ENCODE measurements at places on chromosomes 5 and 9.

DNA sequence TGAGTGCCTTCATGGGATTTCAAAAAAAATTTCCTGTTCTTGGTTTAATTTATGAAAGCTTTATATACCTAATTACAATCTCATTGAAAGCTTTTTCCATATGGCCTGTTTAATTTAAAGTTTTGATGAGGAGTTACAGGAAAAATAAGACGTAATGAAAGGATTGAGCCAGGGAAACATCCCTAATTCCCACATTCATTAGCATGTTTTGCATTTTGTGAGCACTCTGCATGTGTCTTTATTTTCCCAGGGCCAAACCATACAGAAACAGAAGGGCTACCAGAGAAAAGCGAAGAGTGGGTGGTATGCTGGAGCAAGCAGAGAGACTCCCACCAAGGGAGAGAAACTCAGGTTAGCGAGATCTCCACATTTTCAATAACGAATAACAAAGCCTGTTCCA, 20.3 kb upstream of the LECT2 start:
- DNase-seq: no peak

DNA sequence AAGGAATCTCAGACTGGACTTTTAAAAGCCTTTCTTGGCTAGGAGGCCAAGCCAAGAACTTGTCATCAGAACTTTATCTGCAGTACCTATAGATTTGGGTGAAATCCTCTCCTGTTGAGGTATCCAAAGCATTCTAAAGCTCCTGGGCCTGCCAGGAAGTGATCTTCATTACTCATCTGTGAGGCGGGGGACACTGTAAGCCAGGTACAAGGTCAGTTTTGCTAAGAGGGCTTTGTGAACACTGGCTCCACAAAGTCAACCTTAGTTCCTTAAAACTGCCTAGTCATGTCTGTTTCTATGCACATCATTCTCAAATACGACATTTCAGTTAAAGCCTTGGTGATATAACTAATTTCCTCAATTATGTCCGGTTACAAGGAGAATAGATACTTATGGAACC, 236.7 kb downstream of the PIK3R1 start:
- DNase-seq: no peak

GRCh38 chr5:95380103-95380628, 11.0 kb upstream of the FAM81B start:
- DNase-seq: no peak

DNA sequence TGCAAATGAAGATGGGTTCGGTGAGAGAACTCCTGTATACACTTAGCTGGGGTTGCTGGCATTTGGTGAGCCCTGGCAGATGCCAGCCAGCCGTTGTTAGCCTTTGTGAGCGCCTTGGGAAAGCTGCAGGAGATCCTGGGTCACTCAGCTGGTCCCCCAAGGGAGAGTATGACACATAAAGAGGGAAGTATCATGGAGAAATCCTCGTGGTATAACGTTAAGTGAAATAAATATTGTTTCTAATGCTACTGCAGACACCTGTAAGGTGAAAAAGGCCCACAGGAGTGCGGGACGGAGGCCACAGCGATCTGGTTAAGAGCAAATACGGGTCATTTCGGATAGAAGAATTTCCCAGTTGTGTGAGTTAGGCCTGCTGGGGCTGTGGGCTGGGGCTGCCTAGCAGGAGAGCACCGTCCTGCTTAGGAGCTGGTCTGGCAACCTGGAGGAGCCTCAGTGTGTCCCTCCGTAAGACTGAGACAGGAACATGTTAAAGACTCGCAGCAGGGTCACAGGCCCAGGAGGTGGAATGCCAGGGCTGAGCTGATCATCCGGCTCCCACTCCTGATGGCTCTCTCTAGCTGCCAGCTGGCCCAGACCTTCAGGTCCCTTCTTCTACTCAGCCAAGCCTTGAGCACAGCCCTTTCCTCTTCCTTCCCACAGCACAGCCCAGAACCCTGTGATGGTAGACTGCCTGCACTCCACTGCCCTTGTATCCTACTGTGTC, 4.9 kb downstream of the NKX2-5 start:
- no peak for DNase-seq

- no peak for DNase-seq
Measured at GRCh38 chr9:128972956-128973355, 25.5 kb downstream of the NUP188 start.

- no peak for DNase-seq
Measured at GRCh38 chr5:163815240-163815791, 309.9 kb downstream of the MAT2B start.

DNA sequence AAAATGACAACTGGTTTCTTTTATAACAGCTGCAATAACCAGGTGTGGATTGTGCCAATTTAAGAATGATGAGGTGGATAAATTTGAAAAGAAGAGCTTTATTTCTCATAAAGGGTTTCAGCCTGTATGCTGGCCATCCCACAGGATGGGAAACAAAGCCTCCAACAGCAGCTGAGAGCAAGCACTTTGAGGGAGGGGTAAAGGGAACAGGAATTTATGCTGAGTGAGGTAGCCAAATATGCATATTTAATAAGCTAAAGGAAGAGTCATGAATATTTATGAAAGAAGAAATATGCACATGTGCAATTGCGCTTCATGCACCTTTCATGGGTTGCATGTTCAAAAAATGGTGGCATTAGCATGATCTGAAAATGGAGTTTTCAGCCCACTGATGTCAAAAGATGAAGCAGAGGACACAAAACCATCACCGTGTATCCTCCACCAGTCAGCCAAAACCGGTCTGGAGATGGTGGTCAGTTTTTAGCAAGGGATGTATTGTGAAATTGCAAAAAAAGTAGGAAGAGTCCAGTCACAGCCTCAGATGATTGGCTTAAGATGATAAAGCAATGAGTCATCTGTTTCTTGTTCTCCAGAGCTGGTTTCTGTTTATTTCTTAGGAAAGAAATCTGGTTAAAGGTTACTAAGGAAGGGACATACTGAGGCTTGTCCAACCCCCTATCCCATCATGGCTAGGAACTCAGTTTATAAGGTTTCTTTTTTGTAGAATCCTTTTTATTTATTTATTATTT, 47.9 kb downstream of the DEPDC1B start:
- DNase-seq: no peak

All from naive thymus-derived CD8-positive, alpha-beta T cell (primary cell).